ENCODE measurements at places on chromosomes 3 and 15.

DNA sequence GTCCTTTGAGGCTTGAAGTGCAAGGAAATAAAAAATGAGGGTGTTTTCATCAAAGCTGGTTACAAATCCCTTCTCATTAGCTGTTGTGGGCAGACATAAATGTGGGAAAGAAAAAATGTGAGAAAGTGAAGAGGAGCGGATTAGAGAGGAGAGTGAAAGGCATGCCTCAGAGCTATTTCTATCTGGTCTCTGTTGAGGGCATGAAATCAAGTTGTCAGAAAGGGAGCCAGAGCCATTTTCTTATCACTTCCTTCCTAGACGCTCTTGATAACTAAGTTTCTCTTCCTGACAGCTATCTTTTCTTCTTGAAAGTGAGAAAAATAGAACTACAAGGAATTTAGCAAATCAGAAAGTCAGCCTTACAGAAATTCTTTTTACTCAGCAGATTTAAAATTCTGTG is 20.8 kb upstream of the CAPN3 start:
- DNase-seq, result no peak

GRCh38 chr3:124986192-124987143 is 51.9 kb upstream of the MUC13 start:
- no peak for DNase-seq

DNA sequence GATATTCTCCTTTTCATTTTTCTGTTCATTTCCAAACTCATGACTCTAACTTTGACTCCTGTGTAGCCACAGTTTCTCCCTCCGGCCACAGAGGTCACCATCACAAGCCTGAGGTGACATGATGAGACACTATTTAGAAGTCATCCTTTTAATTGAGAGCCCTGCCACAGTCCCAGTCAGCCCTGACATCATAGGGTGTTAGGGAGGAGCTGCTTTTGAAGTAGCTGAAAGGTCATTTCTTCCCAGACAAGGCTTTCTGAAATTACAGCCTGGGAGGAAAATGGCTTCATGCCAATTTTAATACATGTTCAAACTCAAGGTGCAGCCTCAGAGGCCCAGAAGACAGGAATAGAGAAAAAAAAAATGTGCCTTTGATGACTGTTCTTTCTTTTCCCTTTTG is 532.8 kb upstream of the TGFBR2 start:
- DNase-seq, result no peak

DNA sequence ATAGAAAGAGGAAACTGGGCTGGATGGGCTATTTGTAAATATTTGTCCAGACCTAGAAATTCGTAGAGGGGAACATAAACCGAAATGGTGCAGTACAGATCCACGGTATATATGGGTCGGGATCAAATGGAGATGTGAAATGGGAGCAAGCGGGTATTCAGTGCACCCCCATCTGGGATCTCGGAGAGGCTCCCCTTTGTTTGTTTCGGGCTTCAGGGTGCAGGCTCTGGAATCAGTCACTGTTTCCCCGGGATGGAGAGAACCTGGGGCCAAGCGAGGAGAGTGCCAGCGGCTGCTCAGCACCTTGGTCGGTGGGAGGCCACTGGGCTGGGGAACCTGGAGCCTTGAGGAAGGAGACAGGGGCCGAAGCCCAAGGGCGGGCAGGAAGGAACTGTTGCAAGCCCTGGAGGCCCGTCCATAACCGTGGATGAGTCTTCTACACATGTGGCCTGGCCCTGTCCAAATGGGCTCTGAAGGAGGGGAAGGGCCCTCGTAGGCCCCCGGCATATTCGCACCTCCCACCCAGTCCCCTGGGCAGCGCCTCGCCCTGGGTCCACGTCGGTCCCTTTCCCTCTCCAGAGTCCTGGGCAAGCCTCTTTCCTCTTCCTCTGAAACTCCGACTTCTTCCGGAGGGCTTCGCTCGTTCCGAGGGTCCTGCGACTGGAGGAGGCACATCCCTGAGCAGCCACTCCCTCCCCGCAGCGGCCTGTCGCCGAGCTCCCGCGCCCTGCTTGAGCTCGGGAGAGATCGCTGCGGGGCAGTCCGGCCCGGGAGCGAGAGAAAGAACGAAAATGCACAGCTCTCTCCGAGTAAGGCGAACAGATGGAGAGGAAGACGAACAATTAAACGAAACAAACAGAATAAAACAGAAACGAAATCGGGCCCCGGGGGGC is 3.0 kb downstream of the ISL2 start:
- no peak for DNase-seq
